ENCODE measurements at places on chromosomes 1 and 21.

GRCh38 chr1:215583185-215583749 is 16.2 kb downstream of the KCTD3 start:
- peak; percentile 17 for DNase-seq

GRCh38 chr1:219773775-219774174 is 154.6 kb downstream of the SLC30A10 start:
- no peak for DNase-seq

DNA sequence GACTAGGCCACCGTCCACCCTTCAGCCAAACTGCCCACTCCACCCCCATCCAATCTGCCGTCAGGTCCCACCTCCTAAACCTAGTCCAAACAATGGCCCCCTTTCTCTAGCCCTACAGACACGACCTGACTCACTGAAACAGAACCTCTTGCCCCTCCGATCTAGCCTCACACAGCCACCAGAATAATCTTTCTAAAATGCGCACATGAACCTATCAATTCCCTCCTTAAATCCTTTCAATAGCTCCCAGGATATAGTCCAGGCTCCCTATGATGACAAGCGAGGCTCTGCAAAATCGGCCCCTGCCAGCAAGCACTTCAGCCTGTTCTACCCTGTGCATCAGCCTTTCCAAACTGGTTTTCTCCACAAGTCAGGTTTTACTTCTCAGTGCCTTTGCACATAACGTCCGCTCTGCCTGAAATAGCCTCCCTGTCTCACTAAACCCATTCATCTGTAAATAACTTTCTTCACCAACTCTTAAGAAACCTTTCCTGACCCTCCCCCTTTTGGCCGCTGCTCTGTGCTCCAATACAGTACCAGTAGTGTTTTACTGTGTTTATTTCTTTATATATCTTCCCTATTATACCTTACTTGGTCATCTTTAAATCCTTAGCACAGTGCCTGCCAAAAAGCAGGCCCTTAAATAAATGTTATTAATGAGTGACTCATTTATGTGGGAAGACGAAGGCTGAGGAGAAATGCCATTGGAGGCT is 9.0 kb upstream of the CDC20 start:
- DNase-seq = peak; percentile 46

GRCh38 chr1:167430134-167430848 is 88.0 kb downstream of the CD247 start:
- DNase-seq = no peak

DNA sequence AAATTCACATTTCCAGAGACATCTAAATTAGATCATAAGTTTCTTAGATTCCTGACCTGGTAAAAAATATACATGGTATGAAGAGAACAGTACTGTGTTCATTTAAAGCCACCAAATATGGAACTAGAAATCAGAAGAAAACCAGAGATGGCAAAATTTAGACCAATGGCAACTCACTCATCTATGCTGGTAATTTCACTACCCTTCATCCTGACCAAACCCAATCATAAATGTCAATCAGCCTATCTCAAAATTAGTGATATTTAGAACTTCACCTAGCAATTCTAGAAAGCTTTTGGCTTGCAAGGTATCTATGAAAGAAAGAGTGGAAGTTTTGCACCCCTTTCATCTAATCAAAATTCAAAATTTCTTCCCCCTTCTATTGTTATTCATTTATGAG is 107.7 kb downstream of the NIBAN1 start:
- no peak for DNase-seq

- no peak for DNase-seq
These were observed 72.0 kb downstream of the SYT6 start for GRCh38 chr1:114081437-114082303.

GRCh38 chr21:14616380-14617039 is 70.4 kb upstream of the SAMSN1 start:
- DNase-seq = no peak

DNA sequence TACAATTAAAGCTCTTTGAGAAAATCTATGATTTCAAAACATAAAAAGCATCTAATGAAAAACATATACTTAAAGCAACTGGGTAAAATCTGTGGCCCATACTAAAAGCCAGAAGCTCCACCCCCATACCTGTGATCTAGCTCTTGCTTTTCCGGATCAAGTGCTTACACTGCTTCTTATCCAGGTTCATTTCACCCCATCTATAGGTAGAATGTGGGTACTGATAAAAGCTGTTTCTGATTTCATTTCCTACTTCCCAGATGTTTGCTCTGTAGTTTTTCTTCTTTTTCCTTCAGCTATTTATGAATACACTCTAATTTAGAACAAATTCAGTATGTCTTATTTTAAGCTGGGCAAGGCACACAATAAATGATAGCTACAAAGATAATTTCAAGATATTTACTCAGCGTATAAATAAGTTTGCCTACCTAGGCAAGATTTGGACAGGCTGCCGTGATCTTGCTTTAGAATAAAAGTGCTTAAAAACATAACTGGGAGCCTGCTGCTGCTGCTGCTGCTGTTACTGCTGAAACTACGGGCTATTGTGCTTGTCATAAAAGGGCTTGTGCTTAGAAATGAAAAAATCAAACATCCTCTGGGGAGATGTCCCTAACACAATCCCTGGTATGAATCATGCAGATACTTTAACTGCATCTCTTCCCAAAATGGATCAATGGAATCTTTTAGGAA is 2.1 kb downstream of the SIPA1L2 start:
- peak; percentile 73 for DNase-seq

DNA sequence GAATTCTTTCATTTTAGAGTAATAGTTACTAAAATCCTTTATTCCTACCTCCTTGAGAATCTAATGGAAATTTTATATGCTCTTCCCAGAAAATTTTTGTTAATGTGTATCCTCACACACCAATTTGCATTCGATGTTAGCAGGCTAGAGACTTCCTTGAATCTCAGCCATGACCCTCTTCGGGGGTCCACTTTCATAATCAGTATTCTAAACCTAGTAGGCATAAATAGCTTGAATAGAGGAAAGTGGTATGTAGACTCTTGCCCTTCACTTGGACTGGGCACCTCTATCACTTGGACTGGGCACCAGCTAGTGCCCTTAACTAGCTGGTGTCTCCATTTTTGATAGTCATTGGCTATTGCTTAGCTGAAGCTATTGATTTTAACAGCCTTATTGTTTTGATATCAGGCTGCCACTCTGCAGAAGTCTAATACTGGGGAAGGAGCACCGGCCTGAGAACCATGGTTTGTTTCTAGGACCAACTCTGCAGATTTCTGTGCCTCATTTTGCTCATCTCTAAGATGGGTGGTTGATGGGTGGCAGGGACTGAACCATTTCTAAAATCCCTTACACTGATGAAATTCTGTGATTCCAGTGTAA is 42.8 kb downstream of the MRPL39 start:
- no peak for DNase-seq

DNA sequence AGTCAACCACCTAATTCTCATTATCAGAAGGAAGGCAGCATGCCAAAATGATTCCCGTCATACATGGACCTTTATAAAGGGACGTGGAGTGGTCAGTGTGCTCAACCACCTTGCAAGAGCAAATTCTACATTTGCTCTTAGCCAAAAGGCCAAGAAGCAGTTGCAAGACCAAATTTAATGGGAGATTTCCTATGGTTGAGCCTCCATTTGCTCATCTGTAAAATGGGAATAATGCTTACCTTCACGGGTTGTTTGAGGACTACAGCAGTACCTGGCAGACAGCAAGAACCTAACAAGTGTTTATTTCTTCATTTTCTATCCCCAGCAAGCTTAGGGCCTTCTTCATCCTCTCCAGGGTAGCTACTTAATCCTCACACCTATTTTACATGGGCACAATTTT is 17.4 kb upstream of the PADI4 start:
- DNase-seq = no peak

DNA sequence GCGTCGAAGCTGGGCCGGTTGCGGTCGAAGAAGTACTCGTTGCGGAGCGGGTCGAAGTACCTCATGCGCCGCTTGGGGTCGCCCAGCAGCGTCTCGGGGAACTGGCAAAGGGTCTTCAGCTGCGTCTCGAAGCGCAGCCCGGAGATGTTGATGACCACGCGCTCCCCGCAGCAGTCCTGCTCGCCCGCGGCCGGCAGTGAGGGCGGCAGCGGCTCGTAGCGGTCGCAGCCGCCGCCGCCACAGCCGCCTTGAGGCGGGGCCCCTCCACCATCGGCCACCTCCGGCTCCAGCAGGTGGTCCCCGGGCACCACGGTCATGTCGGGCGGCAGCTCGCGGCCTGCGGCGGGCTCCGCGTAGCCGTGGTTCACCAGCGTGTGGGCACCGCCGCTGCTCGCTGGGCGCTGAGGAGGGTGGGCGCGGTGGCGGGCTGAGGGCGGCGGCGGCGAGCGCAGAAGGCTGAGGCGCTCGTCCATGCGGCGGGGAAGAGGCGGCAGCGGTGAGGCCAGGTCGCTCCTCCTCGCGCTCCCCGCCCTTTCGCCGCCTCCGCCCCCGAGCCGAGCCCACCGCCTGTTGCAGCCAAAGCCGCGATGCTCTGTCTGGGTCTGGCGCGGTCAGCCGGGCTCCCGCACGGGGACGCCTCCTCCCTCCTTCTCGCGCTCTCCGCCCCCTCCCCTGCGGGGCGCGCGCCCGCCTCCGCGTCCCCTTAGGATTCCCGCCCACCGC is at the start of gene KCNA3:
TSS of gene KCNA3 (minus strand) at position 604 of the 723 bp plus-strand sequence. CDS start at position 473, 131 bp downstream.
- peak; percentile 32 for DNase-seq

DNA sequence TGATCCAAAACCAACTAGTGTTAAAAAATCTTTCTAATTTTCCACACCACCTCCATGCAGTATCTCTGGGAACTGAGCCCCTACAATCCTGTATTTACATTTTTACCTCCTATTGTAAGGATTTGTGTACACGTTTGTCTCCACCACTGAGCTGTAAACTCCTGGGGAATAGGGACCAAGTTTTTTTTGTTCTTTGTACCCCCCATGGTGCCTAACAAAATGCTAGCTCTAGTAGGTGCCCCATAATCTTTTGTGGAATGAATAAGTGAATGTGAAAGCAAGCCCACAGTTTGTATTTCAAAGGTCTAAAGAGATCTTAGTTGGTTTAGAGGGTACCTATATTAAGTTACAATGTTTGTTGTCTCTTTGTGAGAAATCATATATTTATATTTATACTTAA is 879 bp upstream of the WLS start:
- DNase-seq = no peak

- DNase-seq = no peak
These were observed 117.1 kb downstream of the FOXD2 start for GRCh38 chr1:47554901-47555300.

- no peak for DNase-seq
These were observed 39.7 kb downstream of the SLC35A3 start for GRCh38 chr1:100009458-100009857.

DNA sequence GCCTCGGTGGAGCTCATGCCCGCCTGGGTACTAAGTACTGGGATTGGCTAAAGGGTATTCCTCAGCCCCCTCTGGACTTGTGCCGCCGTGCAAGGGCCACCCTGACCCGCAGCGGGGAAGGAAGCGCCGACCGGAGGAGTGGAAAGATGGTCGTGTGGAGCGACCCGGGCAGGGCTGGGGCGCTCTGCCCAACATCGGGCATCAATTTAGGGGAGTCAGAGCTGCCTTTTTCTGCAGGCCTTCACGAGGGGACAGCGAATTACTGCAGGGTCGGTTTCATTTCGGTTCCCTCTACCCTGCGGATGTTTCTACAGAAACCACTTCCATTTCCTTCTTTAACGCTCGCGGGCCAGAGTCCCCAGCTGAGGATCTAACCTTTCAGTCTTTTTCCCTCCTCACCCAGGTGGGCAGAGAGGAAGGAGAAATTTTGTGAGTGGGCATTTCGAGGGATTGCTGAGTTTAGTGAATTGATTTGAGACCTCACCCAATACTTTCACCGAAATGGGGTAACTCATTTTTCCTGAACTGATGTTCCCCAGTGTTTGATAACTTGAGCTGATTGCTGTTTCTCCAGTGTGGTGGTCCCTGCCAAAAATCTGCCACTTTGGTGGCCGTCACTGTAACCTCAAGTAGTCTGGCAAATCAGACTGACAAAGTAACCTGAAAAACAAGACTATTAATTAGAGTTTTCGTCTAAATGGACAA is 1.1 kb downstream of the TOR1AIP1 start:
- no peak for DNase-seq

DNA sequence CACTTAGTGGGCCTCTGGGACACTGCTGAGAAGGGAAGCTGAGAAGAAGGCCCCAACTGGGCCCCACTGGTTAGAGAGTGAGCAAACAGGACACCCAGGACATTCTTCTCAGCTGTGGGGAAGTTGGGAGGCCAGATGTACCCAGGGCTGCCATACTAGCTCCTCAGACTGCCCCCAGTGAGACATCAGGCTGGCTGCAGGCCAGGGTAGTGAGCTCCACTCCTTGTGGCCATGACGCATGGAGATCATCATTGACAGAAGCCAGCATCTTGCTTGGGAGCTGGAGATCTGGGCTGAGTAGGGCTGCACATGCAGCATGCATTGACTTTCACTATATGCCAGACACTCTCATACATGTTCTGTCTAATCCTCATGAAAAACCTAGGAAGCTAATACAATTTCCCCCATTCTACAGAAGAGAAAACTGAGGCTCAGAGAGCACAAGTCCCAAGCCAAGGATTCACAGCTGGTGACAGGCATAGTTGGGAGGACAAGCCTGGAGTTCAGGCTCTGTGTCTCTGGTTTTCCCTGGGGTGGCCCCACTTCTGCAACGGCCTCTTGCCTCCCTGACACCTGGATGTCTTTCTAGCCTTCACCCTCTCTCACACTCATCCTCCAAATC is 24.1 kb upstream of the MYCL start:
- no peak for DNase-seq

- DNase-seq = no peak
These were observed 30.1 kb downstream of the SH3BGR start for GRCh38 chr21:39481886-39482285.

- no peak for DNase-seq
These were observed 157.4 kb downstream of the TNFSF18 start for GRCh38 chr1:172893146-172893841.

GRCh38 chr1:175951627-175952026 is 208.2 kb upstream of the TNR start:
- DNase-seq = no peak

DNA sequence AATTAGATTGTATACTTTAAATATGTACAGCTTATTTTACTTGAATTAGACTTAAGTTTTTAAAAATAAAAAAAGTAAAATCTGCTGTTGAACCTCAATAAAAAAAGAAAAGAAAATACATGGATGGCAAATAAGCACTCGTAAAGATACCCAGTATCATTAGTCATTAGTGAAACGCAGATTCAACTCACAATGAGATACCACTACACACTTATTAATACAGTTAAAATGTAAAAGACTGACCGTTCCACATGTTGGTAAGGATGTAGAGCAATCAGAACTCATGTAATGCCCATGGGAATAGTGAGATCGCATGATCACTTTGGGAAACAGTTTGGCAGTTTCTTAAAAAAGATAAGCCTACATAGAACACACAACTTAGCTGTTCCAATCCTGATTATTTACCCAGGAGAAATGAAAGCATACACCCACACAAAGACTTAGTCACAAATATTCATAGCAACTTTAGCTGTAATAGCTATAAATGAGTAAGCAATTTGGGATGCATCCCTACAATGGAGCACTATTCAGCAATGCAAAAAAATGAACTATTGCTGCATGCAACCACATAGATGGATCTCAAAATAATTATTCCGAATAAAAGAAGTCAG is 7.3 kb downstream of the SH2D1B start:
- DNase-seq = no peak

DNA sequence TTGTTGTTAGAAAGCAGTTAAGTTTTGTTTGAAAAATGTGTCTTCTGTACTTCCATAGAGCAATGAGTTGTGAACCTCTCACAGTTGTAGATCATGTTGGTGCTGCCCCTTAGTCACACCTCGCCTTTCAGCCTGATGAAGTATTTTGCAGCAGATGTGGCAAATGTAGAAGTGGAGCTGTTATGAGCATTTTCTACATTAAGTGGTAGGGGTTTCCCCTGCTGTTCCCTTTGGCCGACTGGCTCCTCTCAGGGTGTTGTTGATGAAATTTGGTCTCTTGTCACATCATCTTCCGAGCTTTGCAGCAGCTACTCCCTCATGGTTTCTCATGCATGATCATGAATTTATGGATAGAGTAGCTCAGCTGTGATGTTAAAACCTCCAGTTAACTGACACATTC is 33.6 kb upstream of the DENND1B start:
- DNase-seq = no peak

Data from hepatocyte (in vitro differentiated cells).